ENCODE measurements at places on chromosomes 13 and 19. TPM values are rescaled to one million over a fixed set of nuclear protein-coding genes. Genes with fewer than 3 reads are reported as not detected.

The CELF5 gene
- total RNA-seq = 0.33 TPM

The SIGLEC6 gene
- 2.1 TPM for total RNA-seq

- peak; percentile 96 for DNase-seq
These were observed 372 bp upstream of the ZNF699 start for GRCh38 chr19:9309974-9310446.

GRCh38 chr13:47250146-47250545, 353.3 kb upstream of the HTR2A start:
- DNase-seq = peak; percentile 71

DNA sequence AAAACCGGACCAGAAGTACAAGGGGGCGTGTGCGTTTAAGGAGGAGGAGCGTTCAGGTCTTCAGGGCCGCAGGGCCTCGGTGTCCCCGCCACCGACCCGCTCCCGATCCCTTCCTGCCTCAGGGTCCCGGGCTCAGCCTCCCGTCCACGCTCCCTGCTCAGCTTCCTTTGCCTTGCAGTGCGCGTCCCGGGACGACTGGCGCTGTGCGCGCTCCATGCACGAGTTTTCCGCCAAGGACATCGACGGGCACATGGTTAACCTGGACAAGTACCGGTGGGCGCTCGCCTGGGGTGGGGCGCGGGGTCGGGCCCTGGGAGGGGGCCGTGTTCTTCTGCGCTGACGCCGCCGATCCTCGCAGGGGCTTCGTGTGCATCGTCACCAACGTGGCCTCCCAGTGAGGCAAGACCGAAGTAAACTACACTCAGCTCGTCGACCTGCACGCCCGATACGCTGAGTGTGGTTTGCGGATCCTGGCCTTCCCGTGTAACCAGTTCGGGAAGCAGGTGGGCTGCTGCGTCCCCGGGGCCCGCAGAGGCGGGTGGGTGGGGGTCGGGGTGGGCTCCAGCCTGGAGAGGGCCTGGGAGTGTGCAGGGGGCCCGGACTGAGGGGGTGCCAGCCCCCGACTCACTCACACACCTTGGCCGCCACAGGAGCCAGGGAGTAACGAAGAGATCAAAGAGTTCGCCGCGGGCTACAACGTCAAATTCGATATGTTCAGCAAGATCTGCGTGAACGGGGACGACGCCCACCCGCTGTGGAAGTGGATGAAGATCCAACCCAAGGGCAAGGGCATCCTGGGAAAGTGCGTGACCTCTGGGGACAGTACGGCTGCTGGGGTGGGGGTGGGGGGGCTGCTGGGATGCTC, 1.4 kb downstream of the GPX4 start:
- no peak for DNase-seq
